Suppressor macrophage treated with lipopolysaccharide for 1 hour (primary cell): ENCODE measurements at places on chromosomes 12 and 14.

GRCh38 chr12:22855456-22855855, 230.5 kb downstream of the ETNK1 start:
- DNase-seq = no peak

GRCh38 chr12:119486599-119487154, 106.9 kb upstream of the TMEM233 start:
- DNase-seq = no peak

GRCh38 chr12:28459481-28459880, 269.2 kb downstream of the CCDC91 start:
- no peak for DNase-seq

GRCh38 chr14:56194042-56194441, 75.8 kb downstream of the PELI2 start:
- no peak for DNase-seq

DNA sequence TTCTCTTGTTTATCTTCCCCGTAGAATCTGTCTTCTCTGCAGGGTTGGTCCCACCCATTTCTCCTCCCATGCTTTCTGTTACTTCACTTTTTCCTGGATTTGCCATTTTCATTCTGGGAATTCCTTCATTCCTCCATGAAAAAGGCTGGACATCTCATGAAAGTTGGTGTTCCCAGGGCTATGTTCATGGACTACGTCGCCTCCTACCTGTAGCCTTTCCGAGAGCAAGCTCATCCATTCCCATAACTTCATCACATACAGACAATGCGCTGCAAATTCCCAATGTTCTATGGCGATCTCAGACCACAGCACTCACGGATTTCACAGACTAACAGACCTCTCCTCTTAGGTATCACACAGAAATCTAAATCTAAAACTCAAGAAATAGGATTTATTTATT, 217.1 kb downstream of the EXOC5 start:
- DNase-seq = no peak
